Effector CD8-positive, alpha-beta T cell (primary cell): ENCODE measurements at places on chromosomes 12 and 14.

DNA sequence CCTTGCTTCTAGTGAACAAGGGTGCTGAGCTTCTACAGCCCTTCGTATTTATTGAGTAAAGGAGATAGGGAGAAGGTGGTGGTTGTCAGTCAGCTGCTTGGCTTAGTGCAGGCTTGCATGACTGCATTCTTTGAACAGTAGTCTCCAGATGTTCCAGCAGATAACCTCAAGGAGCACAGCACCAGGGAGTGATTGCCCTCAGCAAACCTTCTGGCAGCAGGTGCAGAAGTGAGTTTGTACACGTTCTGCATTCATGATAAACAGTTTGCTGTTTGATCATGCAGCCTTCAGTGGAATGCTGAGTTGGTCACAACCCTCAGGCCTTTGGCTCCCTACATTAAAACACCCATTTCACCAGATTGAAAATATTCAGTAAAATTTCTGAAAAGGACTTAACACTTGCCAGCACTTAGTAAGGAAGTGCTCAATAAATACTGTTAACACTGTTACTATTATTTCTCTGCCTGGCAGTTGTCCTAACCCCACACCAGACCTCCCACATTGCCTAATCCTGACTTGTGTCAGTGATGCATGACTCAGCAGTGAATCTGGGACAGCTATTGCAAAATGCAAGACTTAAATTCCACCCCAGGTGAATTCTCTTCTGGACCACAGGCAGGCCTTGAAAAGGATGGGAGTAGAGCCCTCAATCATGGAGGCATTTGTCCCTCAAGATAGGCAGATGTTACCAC lies 18.9 kb upstream of the CARMIL3 start:
- DNase-seq: no peak

- DNase-seq: no peak
Observed at GRCh38 chr12:84131076-84131475, 781.5 kb downstream of the SLC6A15 start.

DNA sequence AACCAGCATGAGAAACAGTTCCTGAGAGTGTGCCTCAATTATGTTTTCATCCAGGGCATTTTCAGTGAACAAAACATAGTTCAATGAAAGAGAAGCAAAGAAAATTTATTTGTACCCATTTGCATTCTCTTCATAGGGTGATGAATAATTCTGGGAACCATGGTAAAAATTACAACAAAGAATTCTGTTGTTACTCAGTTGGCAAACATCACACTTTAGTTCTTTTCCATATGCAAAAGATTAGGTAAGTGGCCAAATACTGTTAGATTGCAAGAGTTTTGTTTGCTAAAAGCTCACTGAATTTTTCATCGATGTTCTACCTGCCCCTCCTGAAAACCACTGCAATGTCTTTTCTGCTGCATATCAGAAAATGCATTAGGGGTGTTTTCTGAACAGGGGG lies 132.4 kb upstream of the RGS6 start:
- DNase-seq: no peak

GRCh38 chr14:39276579-39277114 lies 42.9 kb downstream of the MIA2 start:
- DNase-seq: no peak

- no peak for DNase-seq
Observed at GRCh38 chr12:49465132-49465531, 73.7 kb upstream of the KCNH3 start.

DNA sequence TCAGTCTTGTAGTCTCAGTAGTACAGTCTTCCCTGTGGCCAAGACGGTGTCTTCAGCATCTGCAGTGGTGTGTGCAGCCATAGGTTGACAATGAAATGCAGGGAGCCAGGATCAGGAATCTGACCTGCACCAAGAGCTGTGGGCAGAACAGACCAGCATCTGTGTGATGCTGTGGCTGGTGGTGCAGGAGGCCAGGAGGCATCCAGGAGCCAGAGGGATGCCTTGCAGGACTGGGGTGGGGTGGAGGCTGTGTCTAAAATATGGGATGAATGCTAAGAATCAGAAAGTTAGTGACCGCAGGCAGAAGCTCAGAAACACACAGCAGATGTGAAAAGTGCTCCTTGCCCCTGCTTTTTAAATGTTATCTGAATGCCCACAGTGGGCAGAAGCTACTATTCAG lies 209.7 kb downstream of the CACNA1C start:
- no peak for DNase-seq

- DNase-seq: no peak
Observed at GRCh38 chr12:106010741-106011140, 128.0 kb downstream of the NUAK1 start.

- no peak for DNase-seq
Observed at GRCh38 chr14:100413699-100414098, 90.6 kb downstream of the SLC25A47 start.

DNA sequence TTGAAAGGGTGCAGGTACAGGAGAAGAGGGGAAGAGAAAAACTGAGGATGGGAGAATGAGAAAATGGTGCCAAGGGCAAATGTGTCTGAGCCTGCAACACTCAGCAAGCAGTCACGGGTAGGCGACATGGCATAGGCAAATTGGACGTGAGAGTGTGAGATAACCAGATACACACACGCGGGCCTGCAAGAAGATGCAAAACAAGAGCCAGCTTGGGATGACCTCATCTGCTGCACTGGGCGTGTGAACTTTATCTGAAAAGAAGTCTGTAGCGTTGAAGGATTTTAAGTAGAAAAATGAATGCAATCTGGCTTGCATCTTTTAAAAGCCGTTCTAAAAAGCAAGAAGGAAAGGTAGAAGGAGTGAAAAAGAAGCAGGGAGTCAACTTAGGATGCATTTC lies 160.4 kb downstream of the NTF3 start:
- no peak for DNase-seq

- DNase-seq: no peak
Observed at GRCh38 chr12:42779186-42779859, 189.8 kb upstream of the PRICKLE1 start.

- DNase-seq: no peak
Observed at GRCh38 chr14:50792051-50792477, 38.9 kb downstream of the NIN start.

DNA sequence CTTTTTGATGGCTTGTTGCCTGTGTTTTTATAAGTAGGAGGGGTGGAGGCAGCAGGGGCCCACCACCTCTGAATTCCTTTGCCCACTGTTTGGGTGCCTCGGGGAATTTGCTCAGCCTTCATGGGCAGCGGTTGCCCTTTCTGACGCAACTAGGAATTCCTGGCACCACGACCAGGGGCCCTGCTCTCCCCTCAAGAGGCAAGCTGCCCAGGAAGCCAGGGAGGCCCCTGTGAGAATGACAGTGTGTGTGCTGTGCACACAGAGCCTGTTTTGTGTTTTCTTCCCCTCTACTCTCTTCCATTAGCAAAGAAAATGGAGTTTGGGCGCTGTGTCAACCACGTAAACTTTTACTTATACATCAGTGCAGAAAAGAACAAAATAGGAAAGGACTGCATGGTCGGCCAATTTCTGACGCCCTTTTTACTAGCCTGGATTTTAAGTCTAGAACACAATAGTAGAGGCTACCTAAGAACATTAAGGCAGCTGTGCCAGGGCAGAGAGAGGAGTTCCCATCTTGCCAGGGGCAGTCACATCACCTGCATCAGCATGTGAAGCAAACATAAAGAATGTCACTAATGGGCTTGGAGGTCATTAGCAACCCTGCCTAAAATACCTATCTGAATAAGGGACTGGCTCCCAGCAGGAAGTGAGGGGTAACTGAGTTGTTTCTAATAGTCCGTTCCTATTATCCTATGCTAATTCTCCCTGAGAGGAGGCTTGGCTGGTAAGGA lies 17.9 kb upstream of the PTGR2 start:
- no peak for DNase-seq

- DNase-seq: no peak
Observed at GRCh38 chr12:30643366-30643765, 52.3 kb downstream of the IPO8 start.

DNA sequence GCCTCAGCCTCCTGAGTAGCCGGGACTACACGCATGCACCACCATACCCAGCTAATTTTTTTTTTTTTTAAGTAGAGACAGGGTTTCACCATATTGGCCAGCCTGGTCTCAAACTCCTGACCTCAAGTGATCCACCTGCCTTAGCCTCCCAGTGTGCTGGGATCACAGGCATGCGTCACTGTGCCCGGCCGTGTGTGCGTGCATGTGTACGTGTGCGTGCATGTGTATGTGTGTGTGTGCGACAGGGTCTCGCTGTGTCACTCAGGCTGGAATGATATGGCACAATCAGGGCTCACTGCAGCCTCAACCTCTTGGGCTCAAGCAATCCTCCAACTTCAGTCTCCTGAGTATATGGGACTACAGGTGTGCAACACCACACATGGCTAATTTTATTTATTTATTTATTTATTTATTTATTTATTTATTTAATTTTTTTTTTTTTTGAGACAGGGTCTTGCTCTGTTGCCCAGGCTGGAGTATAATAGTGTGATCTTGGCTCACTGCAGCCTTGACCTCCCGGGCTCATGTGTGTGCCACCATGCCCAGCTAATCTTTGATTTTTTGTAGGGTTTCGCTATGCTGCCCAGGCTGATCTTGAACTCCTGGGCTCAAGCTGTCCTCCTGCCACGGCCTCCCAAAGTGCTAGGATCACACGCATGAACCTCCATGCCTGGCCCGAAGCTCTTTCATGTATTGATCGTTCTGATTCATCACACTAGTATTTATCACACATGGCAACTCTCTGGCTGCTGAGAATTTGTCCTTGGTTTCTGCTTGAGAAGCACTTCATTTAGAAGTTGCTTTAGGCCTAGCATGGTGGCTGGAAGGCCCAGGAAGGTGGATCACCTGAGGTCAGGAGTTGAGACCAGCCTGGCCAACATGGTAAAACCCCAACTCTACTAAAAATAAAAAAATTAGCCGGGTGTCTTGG lies 35.9 kb upstream of the CLIP1 start:
- no peak for DNase-seq

- no peak for DNase-seq
Observed at GRCh38 chr12:1777798-1778197, 42.6 kb upstream of the LRTM2 start.

DNA sequence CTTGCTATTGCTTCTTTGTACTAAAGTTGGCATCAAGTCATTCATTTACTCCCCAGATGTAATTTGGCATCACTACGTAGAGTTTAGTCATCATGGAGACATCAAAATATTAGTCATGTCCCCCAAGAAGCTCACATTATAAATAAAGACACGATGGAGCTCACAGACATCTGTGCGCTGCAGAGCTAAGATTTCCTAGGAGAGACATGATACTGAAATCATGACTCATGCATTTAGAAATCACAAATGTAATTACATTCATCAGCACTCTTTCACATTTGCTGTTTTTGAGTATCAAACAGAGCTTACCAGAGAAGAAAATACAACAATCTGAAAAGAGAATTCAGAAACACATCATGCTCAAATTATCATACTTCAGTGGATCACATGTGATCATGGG lies 169.8 kb downstream of the LRIG3 start:
- DNase-seq: no peak

DNA sequence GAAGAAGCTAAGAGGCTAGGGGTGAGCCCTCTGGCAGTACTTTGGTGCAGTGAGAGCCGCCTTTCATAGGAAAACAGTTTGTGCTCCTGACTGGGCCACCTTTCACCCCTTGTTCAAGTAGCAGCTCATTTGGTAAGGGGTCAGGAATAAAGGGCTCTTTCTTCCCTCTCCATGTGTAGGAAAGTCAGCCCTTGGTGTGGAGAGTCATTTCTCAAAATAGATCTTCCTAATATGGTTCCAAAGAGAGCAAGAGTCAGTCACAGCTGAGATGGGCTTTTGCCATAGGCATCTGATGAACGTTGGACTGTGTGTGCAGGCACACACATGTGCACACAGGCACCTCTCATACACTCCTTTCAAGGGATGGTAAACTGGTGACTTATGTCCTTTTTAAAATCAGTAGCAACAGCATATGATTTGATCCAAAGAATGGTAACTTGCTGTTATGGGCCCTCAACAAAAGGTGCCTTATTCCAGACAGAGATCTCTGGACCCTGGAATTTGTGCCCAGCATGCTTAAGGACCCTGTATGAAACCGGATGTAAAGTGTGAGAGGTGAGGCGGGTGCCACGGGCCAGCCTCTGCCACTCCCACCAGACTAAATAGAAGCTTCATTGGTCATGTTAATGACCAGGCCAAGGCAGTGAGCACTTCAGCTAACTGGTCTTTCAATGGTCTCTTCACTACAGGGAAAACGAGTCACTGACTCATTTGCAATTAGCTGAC lies 16.7 kb upstream of the RIC8B start:
- no peak for DNase-seq

DNA sequence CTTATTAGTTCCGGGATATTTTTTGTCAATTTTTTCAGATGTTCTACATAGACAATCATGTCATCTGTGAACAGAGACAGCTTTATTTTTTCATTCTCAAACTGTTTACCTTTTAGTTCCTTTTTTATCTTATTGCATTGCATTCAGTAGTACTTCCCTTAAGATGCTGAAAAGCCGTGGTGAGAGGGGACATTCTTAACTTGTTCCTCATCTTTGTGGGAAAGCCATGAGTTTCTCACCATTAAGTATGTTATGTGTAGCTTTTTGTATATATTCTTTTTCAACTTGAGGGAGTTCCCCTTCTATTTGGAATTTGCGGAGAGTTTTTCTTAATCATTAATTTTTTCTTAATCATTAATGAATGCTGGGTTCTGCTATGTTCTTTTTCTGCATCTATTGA lies 1727.1 kb upstream of the SEL1L start:
- no peak for DNase-seq

GRCh38 chr12:65908147-65908546 lies 83.9 kb downstream of the HMGA2 start:
- no peak for DNase-seq

DNA sequence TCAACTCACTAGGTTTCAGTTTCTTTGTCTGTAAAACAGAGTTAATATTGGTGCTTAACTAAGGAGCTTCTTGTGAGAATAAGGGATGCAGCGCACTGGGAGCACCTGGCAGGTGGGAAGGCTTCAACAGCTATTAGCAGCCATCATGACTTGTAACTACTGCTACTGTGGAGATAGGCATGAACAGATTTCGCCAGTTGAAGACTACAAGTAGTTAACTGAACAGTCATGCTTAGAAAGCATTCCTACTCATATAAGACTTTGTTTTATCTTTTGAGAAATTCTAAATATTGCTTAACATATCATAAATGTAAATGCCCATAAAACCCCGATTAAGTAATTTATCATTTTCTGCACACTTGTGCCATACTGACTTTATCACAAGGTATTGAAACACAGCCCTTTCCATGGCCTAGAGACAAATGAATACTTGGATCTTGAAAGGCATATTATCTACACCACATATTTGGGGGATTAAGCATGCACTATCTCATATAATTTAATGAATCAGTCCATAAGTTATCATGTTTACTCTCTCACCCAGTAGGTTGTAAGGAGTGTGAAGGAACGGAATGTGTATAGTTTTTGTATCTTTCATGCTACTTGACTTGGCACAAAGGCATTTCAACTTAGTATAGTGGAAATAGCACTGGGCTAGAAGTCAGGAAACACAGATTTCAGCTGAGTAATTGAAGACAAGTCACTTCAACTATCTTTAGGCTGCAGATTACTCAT lies 16.1 kb downstream of the NTN4 start:
- DNase-seq: no peak

DNA sequence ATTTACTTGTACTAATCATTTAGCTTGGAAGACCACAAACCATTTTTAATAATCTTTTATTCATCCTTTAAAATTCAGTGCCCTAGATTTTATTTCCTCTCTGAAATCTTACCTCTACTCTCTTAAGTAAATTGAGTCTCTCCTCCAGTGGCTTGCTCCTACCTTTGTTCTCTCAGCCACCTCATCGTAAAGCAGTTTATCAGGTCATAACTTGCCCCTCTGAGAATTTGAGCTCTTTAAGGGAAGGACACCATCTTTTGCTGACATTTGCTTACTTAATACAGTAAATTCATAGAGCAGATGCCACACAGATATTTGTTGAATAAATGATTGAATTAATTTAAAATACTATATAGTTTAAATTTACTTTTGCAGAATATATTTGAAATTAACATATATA lies 794.3 kb downstream of the C12orf50 start:
- DNase-seq: no peak
